ENCODE measurements at places on chromosomes 6 and 20.

- no peak for DNase-seq
Measured at GRCh38 chr20:20641783-20642182, 70.7 kb downstream of the RALGAPA2 start.

DNA sequence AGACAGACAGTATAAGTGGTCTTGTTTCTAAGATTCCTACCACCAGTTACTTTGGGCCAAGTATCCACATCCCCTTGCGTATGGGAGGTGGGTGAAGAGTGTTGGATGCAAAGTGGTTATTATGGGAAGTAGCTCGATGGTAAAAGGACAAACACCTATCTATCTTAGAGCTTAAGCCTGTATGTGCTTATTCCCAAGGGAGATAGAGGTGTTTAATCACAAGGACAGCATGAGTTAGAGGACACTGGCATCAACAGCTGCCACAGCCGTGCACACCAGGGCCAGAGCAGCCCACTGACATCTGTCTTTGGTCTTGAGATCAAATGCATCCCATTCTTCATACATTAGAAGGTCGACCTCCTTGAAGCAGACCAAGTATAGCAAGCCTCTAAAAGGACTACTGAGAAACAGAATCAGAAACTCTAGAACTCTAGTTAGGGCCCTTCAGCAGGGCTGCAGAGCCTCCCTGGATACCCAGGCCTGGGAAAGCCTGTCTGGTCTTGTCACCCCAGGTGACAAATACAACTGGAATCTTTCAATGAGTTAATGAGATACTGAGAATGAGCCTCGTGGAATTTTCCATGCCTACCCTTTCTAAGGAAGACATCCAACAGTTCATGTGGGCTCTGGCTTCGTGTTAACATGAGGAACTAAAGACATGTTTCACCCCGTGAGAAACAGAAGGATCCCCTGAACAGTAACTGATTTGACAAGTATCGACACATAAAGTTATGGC is 28.7 kb downstream of the TXNDC5 start:
- no peak for DNase-seq

DNA sequence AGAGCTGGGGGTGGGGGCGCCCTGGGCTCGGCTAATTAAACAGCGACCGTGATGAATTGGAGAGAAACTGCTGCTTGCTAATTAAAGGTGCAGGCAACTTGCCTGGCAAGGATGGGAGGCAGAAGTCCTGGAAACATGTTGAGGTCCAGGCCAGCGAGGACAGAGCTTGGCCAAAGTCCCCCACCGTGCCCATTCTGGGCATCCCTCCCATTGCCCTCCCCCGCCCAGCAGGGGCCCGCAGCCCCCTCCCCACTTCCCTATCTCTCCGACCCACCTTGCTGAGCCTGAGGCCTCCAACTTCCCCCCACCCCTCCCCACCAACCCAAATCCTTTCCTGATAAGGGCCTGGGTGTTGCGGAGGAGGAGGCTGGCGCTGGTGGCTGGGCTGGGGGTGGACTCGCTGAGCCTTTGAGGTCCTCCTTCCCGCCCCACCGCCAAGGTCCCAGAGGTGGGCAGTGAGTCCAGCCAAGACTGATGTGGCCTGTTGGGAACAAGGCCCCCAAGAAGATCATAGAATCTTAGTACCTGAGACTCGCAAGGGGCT is 23.3 kb downstream of the C20orf203 start:
- no peak for DNase-seq

DNA sequence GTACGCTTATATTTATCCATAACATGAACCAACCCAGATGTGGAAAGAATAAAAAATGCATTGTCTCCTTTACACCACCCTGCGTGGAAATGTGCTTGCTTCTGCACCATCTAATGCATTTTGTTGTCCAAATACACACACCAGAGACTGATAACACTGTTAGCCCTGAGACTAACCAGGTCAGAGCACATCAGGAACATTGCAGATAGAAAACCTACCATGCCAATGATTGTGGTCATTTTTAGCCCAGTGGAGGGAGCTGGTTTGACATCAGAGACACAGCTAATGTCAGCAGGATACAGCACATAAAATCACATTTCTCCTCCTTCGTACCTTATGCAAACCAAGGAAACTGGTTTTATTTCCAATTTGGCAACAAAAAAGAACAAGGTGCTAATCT is 528.7 kb downstream of the DOK5 start:
- no peak for DNase-seq

GRCh38 chr6:73394577-73395354 is at the start of gene DDX43:
Gene DDX43, plus strand, starts transcription at chr6:73394828. Its CDS starts 78 bp downstream, at chr6:73394906.
- no peak for DNase-seq

GRCh38 chr6:163816441-163816840 is 401.9 kb downstream of the QKI start:
- no peak for DNase-seq

DNA sequence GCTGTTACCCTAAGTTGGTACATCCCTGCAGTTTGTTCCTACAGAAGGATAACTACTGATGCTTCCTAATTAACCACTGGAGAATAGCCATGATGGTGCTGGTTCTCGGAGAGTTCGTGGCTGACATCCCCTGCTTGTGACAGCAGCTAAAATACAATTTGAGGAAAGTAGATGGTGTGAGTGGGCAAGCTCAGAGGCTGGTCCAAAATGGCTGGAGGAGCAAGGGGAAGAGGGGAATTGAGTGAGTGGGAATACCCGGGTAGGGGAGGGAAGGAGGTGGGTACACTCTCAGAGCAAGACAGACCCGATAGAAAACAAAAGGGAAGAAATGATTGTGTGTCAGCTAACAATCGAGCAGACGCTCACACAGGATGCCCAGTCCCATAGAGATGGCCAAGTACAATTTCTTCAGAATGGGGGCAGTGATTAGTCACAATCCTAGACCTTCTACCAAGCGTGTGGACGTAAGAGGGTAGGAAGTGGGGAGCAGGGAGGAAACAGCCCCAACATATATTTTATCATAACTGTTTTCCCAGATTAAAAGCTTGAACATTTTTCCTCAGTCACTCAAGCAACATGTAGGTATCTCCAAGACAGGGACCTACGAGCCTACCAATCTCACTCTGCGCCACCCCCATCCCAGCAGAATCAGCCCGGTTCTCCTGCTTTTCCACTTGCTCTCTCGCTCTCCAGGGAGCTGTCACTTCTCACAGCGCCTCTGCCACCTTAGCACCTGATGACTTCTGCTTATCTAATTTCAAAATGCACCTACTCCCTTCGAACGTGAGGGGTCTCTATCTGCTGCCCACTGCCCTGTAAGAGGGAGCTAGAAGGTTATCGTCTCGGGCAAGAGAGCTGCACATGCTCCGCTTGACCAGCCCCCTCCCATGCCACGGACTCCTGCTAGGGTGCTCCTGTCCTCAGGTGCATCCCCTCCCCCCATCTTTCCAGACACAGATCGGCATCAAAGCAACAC is 26.2 kb downstream of the RIPOR2 start:
- no peak for DNase-seq

- DNase-seq: no peak
Measured at GRCh38 chr6:11374036-11375010, 141.9 kb upstream of the NEDD9 start.

DNA sequence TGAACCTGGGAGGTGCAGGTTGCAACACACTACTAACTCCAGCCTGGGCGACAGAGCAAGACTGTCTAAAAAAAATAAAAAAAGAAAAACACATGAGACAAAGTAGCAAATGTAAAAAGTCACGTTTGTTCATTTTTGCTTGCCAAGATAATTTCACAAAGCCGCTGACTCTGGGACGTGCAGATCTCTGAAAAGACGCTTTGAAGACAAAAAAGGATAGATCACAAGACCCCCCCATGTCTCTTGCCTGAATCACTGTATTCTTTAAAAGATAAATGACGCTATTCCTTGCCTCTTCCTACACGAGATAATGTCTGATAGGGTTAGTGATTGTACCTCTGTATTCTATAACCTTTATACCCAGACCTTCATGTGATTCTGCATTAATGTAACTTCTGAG is 23.3 kb upstream of the STXBP5 start:
- no peak for DNase-seq

- no peak for DNase-seq
Measured at GRCh38 chr20:41201760-41202159, 64.4 kb downstream of the PLCG1 start.

- DNase-seq: peak; percentile 94
Measured at GRCh38 chr6:26537160-26537845, 863 bp upstream of the HMGN4 start.

- no peak for DNase-seq
Measured at GRCh38 chr6:116595247-116595646, 21.0 kb upstream of the RSPH4A start.

- no peak for DNase-seq
Measured at GRCh38 chr6:26022132-26022472, 59.5 kb downstream of the TRIM38 start.

- peak; percentile 72 for DNase-seq
Measured at GRCh38 chr6:151390851-151391470, 398 bp downstream of the ZBTB2 start.

DNA sequence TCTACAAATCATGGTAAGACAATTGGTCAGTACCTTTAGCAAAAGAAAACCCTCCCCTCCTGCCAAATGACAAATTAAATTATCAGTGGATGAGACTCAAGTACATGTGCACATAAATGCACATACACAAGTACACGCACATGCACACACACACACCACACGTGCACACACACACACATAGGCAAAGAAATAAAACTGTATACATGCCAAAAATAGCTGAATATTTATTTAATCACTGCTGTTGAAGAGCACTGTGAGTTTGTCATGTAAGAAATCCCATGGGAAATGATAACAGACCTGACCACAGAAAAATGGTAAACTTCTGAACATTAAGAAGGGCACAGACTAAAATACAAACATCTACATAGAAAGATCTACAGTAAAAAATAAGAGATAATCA is 46.6 kb upstream of the TNFAIP3 start:
- no peak for DNase-seq

GRCh38 chr6:152129691-152130151 is 322.2 kb downstream of the ESR1 start:
- no peak for DNase-seq

DNA sequence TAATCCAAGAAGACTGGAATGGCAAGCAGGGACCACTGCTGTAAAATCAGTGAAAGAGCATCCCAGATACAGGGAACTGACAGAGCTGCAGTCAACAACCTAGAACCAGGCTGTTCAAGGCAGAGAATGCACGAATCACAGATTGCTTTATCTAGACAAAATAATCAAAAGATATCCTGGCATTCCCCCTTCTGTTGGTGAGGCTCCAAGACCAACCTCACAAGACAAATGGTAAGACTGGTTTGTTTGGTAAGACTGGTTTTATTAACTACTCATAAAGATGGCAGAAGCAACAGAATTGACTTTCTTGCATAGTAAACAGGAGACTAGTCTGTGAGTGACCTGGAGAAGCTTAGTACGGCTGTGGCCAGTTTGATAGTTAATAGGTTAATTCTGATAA is 88.8 kb upstream of the AHI1 start:
- no peak for DNase-seq

GRCh38 chr20:46746956-46747526 is 37.6 kb downstream of the SLC2A10 start:
- no peak for DNase-seq

DNA sequence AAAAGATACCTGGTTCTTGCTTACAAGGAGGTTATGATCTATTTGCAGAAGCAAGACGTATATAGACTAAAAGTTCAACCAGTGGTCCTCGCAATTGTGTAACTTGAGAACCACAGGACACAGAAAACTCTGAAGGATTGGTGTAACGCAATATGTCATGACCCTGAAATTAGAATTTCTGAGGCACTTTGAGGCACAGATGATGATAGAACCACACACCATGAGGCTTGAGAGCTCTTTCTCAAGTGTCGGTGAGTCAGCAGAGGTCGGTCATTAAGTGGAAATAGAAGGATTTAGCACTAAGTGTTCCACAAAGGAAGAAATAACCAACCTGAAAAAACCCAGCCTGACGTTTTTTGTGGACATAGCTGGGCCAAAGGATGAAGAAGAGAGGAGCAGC is 15.3 kb upstream of the CCN2 start:
- no peak for DNase-seq

- DNase-seq: no peak
Measured at GRCh38 chr20:23049201-23050075, at the start of gene THBD. Gene THBD, minus strand, starts transcription at chr20:23049672. Its CDS starts 168 bp downstream, at chr20:23049504.

DNA sequence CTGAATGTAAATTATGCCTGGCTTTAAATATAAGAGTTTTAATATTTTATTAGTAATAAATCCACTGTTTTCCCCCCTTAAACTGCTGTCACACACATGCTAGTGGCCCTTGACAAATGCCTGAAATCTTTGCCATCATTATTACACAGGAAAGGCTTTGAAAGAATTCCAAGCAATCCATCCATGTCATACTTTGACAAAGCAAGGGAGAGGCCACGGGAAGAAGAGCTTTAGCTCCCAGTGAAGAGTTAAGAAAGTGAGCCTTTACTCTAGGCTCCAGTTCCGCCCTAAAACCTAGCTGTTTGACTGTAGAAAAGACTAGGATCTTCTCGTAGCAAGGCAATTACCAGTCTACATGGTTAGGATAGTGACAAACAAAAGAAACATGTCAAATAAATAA is 147.9 kb downstream of the GMDS start:
- no peak for DNase-seq

DNA sequence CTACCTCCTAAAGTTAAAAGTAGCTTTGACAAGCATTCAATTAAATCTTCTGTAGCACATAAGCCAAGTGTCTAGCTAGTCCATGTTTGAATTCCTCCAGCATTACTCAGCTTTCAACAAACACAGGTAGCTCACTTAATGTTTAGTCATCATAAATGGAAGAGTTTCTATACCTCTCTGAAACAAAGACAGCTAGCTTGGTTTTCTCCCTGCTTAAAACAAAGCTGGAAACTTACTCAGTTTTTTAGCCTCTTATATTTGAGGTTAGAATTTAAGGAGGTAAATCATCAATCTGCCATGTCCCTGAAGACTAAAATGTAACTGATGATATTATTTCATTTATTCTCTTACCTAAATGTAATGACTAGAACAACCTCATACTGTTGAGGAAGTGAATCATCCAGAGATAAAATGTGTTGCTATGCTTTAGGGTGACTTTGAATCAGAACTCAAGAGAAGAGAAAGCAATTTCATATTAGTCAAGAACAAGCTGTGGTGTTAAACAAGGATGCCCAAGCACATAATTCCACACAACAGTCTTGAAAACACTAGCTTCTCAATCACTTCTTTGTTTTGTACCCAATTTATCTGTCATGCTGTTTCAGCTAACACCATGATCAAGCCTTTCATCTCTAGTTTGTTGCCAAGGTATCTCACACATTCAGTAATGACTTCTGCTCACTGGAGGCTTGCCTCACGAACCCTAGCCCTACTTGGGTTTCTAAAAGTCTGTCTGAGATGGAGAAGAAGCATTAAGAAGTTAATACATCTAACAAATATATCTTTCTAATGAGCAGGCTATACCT is 251.9 kb downstream of the EPM2A start:
- DNase-seq: no peak

DNA sequence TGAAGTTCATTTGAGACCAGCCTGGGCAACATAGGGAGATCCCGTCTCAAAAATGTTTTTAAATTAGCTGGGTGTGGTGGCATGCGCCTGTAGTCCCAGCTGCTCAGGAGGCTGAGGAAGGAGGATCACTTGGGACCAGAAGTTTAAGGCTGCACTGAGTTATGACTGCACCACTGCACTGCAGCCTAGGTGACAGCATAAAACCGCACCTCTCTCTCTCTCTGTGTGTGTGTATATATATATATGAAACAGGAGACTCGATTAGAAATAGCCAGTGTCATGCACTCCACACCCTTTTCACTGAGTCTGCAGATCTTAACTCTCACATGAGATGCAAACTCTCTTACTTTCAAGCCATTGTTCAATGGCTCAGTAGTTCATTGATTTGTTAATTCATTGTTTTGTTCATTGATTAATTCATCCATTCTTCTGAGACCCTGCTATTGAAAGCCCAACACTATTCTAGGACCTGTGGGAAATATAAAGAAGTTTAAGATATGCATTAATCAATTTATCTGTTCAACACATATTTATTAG is 52.4 kb upstream of the MRPS10 start:
- no peak for DNase-seq
